Kidney capillary endothelial cell (primary cell): ENCODE measurements at places on chromosomes 2 and 18.

GRCh38 chr18:75392226-75392578 is 35.3 kb downstream of the SMIM21 start:
- no peak for DNase-seq

DNA sequence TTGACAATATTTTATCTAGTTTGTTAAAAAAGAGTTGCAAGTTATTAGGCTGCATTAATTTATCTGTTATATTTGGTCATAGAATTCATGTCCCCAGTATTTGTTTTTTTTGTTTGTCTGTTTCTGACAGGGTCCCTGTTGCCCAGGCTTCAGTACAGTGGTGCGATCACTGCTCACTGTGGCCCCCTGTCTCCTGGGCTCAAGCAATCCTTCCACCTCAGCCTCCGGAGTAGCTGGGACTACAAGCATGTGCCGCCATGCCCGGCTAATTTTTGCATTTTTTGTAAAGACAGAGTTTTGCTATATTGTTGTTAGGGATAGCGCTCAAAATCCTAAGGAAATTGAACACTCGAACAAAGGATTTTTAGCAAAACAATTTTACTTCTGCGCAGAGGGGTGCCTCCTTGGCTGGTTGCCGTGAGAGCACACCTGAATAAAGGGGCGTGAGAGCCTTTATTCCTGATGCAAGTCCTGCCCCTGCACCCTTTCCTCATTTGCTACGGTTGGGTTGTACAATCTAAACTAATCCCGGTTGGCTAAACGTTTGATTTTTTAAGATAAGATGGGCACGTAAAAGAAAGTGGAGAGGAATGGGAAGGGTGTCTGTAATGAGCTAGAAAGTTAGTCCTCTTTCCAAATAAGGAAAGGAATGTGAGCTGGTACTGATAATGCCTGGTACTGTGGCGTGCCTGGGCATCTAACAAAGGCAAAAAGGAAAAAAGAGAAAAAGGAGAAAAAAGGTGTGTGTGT is 65.5 kb downstream of the COMMD1 start:
- no peak for DNase-seq

- no peak for DNase-seq
Measured at GRCh38 chr2:69011611-69012157, 1.3 kb upstream of the ANTXR1 start.

DNA sequence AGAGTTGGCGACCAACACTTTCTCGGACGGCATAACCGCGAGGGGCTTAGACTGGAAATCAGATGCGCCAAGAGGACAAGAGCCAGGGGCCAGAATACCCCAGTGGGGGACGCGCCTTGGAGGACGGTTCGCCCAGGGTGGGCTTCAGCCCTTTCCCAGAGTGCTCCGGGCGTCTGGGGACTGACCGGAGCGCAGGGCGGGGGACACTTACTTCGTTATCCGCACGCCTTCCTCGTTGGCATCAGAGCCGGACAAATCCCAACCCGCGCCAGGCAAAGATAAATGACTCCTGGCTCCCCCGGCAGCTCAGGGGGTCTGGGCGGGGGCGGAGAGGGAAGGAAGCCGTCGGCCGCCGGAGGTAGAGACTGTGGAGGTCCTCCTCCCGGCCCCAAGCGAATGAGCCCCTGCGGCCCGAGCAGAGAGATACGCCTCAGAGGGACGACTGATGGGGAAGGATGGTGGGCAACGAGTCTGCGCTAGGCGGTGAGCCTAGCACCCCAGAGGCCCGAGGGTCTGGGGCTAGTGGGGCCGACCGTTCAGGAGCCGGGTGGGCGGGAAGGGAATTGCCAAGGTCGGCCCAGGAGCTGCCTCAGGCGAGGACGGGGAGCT is 4.7 kb upstream of the SATB2 start:
- no peak for DNase-seq

DNA sequence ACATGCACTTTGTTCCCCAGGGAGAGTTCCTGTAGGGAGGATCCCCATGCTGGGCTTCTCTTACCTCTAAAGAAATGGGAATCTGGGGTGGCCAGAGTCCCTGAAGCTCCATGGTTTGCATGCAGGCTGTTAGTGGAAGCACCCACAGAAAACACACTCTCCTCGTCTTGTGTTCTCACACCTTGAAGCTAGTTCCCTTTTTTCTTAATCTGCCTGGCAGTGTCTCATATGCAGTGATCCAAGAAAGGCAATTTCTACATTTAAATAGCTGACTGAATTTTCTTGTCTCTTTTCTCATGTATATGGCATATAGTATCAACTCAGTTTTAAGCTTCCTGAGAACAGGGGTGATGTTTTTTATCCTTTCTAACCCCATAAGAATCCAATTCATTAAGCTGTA is 65.0 kb downstream of the LINC00305 start:
- DNase-seq, result no peak

- DNase-seq, result no peak
Measured at GRCh38 chr2:182048621-182049020, 63.0 kb downstream of the PPP1R1C start.

DNA sequence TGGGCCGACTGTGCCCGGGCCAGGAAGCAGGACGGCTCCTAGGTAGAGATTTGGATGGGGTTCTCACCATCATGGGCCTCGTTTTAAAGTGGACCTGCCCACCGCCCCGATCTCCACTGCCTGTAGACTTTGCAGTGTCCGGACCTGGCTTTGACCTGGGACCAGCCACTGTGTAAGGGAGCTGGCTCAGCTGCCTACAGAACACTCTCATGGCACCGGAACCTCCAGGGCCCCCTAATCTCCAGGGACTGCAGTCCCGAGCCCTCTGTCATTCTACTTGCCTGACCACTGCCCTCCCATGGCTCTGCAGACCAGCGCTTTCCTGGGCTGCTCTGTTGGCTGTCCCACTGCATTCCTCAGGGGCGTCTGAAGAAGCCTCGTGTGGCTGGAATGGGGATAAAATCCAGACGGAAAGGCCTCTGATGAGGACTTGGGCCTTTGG is 120.8 kb downstream of the GLI2 start:
- no peak for DNase-seq

- DNase-seq, result no peak
Measured at GRCh38 chr2:202574541-202574940, 60.2 kb upstream of the FAM117B start.

DNA sequence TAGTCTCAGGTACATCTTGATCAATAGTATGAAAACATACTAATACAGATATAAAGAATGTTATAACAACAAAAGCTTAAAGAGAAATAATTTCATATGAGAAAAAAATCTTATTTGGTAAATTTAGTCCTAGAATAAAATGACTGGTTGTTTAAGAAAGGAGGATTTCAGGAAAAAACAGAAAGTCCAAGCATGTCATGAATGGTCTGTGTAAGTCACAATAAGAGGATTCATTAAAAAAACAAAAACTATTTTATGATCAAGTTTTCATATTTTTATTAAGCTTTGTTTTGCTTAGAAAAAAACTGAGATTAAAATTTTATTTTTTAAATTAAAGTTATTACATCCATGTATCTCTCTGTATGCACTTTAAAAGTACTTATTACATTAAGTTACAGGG is 353.9 kb upstream of the SPHKAP start:
- DNase-seq, result no peak

- no peak for DNase-seq
Measured at GRCh38 chr2:228642861-228643260, 461.4 kb upstream of the SPHKAP start.

- no peak for DNase-seq
Measured at GRCh38 chr18:27062802-27063201, 122.3 kb downstream of the CHST9 start.

- DNase-seq, result no peak
Measured at GRCh38 chr2:210099940-210100339, 71.3 kb downstream of the KANSL1L start.

DNA sequence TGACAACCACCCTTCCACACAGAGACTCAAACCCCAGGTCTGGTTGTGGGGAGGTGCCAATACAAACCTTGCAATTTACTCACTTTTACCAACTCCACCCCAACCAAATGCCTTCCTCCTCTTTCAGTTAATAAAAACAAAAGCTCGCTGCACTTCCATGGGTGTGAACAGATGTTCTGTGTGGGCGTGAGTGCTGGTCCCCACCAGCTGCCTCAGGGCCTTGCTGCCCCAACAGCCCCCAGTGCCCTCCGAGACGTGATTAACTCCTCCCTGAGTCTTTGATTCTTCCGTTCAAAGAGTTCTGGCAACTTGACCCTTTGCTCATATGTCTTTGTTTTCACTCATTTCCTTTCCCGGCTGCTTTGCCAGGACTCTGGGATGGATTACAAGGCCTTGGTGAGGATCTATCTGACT is 258.9 kb upstream of the CXCR4 start:
- peak; percentile 31 for DNase-seq

DNA sequence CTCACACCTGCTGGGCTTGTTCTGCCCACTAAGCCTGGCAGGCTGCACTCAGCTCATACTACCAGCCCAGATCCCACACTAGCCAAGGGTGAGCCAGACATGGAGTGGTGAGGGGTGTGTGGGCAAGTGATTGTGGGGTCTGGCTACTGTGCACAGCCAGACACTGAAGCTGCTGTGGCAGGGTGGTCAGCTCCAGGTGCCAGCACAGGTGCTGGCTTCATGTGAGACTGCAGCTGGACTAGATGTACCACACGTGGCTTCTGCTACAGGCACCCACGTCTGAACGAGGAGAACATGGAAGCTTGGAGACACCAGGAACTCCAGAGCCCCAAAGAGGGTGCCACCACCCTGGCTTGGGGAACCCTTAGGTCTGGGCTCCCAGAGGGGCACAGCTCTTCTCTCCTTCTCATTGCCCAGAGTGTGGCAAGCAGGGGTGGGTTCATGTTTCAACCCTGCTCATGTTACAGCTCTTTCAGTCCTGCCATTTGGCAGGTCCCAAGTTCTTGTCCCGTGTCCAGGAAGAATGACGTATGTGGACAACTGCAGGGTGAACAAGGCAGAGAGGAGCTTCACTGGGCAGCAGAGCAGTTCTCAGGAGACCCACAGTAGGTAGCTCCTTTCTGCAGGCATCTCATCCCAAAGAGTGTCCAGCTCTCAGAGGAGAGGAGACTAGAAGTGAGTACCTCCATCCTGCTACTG is 1624.2 kb upstream of the TMEFF2 start:
- no peak for DNase-seq

DNA sequence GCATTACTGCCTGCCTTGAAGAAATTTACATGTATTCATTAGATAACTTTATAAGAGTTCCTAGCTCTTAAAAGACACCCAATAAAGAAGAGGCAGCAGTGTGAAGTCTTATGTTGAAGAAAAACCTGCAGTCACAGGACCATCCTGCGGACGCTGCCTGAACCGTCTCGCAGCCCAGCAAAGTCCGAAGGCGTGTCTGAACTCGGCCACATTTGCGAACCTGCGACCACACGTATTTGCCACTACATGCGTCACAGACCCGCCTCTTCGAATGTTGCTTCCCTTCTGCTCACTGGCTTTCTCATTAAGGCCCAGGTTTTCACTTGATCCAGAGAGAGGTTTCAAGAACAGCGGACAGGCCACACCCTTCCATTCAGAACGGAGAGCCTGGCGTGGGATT is 41.2 kb downstream of the CNGA3 start:
- DNase-seq, result no peak

DNA sequence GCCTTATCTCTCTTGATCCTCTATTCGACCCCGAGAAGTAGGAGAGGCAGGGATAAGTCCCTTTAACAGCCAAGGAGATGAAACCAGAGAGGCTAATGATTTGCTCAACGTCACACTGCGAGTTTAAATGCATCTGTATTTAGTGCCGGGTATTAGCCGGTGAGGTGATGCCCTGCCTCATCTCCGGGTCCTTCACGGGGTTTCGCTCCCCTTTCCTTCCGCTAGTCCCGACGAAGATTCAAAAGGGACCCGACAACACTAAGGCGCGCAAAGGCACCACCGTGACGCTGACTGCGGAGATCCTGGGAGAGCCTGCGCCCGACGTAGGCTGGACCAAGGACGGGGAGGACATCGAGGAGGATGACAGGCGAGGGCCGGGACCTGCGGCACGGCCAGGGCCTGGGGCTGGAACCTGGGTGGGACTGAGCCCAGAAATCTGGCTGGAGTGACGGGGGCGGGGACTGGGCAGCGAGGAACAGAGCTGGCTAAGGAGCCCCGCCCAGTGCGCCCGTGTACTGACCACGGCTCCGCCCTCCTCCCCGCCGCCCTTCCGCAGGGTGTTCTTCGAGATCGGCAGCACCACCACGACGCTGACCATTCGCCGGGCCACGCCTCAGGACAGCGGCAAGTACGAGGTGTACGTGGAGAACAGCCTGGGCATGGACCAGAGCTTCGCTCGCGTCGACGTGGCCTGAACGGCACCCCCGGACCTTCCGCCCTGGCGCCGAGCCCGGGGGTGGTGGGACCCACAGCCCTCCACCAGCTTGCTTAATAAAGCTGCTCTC is 1.0 kb upstream of the GMPPA start:
- peak; percentile 50 for DNase-seq

- DNase-seq, result peak; percentile 32
Measured at GRCh38 chr2:218959141-218959731, at the start of gene CDK5R2. Gene CDK5R2, plus strand, starts transcription at chr2:218959666. Its CDS starts 155 bp downstream, at chr2:218959821.

DNA sequence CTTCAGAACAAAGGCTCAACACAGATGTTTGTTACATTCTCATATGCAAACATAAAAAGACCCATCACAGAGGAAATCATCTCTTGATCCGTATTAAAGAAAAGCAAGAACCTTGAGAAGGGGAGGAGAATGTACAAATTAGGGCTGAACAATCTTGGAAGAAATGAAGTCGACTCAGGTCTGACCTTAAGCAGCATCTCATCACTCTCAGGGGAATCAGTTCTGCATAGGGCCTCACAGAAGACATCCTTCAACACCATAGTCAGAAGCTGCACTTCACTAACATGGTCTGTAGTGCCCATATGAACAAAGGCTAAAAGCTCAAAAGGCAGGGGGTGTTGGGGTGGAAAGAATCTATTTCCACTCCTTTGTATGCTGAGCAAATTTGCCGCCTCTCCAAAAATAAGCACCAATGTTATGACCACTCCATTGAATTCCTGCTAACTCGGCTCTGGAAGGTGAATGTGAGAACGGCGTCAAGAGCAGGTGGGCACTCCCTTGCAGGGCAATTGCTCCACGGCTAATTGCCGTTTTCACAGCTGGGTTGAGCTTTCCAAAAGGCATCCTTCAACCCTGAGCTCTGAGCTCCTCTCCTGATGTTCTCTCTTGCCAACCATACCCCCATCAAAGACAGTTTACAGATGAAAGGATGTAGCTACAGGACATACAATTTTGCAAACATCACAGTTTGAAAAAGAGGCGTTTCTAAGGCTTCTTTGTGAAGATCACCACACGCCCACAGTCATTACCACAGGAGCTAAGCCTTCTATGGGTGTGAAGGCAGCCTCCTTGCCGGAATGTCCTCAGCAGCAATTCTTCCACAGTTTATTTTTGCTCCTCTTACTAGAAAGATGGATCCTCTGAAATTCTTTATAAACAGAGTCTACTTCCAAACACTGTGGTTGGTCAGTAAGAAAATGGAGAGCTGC is 10.0 kb downstream of the KLF7 start:
- no peak for DNase-seq

DNA sequence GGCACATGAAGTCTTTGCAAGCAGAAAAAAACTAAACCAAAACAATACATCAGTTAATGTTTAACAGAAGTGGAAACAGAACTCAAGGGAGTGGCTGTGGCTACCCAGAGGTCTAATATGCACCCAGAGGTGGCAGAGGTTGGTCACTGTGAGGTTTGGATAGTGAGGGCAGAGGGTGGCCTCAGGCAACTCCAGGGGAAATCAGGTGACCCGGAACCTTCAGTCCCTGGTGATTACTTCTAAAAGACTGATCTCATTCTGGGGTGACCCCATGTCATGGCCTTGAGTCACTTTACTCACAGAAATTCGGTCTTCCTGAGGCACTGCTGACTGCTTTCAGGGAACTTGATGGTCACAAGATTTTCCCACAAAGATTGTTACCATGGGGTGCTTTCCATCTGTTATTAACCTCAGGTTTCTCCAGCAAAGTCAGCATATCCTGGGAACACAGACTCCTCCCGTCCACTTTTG is 99.4 kb downstream of the TMEM17 start:
- no peak for DNase-seq

GRCh38 chr2:141313972-141314371 is 816.8 kb downstream of the LRP1B start:
- DNase-seq, result no peak
